ENCODE measurements at places on chromosomes 4 and X.
A peak's percentile ranks its signal among the peaks of the same experiment; 100 is the strongest.

- no peak for DNase-seq
Observed at GRCh38 chr4:924107-925096, 7.7 kb downstream of the GAK start.

DNA sequence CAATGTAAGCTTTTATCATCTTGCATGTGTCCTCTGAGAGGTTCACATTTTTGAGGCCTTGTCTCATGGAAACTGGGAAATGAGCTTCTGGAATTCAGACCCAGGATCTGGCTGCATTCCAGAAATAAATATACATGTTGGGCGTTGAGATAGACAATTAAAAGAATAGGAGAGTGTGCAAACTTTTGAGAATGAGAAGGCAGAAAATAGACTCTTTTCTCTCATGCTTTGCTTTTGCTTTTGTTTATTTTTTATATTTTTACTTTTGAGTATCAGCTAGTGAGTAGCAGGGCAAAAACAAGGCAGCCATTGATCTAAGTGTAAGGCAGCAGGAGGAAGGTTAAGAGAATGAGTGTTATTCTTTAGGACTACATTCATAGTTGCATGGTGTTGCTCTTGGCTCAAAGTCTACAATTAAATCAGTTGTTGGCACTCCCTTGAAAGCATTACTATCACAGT is 12.4 kb downstream of the SHROOM3 start:
- no peak for DNase-seq

DNA sequence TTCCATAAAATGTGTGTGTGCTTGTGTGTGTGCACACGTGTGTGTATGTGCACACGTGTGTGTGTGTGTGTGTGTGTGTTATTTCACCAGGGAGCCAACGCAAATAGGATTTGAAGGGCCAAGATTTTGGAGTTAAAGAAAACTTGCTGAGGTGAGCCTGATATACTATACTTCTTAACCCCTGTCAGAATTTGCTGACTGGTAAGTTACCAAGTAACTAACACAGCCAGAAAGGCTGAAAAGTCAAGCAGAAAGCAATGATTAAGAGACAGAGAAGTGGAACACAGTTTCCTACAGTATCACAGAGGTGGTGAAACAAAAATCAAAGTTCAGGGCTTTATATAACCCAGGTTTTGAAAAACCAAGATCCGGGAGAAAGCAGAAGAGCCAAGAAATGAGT is 47.6 kb downstream of the GABRA3 start:
- DNase-seq: no peak

DNA sequence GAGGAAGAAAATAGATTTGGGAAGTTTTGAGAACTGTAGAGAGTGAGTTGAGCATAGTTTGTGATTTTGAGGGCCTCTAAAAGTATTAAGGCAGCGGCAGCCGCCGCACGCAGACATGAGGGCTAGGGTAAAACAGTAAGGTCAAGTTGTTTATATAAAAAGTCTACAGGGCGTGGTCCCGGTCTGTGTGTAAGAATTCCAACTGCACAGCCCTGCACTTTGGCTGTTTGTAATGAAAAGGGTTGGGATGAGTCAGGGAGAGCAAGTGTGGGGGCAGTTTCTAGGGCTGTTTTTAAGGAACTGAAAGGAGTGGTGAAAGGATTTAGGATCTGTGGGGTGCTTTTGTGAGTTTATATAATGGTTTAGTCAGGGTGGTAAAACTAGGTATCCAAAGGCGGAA is 55.0 kb downstream of the BEX3 start:
- no peak for DNase-seq

DNA sequence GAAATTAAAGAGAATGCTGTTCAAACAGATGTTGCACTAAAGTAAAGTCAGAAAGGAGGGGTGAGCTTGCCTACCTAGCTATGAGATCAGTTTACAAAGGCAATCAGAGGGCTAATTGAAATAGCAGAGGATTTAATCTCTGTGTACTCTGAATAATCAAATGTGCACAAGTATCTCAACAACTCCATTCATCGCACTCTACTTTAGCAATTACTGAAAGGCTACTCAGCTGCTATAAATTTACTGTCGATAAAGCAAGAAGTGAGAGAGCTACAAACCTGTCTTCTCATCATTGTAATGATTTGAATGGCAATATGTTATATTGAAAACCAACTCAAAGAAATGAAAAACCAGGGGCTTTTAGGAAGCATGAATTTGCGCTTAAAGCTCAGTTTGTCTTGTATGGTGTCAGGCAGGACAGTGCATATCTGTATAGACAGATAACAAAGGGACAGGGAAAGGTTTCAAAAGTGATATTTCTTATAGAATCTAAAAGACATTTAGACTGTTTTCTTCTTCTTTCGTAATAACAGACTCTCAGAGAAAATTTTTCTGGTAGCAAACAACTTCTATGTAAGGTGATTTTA is 34.8 kb downstream of the GC start:
- no peak for DNase-seq

- DNase-seq: peak; percentile 3
Observed at GRCh38 chr4:130233377-130234047, 1137.6 kb downstream of the C4orf33 start.

GRCh38 chrX:15761564-15762191 is 23.6 kb downstream of the CA5B start:
- peak; percentile 69 for DNase-seq

- no peak for DNase-seq
Observed at GRCh38 chrX:50913520-50913919, 3.0 kb downstream of the BMP15 start.

GRCh38 chrX:31320740-31321139 is 248.9 kb upstream of the FTHL17 start:
- no peak for DNase-seq

DNA sequence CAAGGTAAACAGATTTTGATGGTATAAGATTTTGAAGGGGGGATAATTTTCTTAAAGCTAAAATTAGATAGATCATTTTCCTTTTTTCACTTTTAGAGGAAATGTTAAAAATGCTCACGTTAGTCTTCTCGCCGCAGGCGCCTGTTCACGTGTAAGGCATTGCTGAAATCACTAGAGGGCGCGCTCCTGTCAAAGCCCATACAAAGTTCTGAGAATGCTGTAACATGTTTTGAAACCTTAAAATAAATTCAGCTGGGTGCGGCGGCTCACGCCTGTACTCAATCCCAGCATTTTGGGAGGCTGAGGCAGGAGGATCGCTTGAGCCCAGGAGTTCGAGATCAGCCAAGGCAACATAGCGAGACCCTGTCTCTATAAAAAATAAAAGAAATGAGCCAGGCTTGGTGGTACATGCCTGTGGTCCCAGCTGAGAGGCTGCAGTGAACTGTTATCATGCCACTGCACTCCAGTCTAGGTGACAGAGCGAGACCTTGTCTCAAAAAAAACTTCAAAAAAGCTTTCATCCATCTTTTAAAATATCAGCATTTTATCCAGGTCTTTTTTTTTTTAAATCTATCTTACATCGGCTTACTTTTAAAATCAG is 138.0 kb downstream of the RBMX2 start:
- DNase-seq: peak; percentile 57

DNA sequence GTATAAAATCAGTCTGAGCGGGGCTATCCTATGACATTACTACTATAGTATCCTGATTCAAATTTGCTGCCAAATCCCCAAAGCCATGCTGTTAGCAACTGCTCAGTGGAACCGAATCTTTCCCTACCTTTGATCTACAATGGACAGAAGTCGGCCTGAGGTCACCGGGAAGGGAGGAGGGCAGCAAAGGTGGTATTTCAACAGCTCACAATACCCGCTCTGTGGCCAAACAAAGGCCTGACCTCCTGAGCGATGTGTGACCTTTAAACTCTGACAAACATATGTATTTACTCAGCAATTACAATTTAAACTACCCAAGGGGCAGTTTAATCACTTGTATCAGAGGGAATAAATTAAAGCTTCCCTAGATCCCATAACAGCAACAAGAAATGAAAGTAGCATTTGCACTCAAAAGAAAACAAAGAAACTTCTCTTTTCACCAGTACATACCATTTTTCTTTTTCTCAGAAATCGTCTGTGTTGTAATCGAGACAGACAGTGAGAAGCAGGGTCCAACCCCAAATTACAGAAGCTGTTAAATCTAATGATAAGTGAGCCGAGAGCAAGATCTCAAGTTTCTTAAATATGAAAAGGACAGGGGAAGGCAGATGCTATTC is 11.6 kb upstream of the TMEM128 start:
- no peak for DNase-seq

DNA sequence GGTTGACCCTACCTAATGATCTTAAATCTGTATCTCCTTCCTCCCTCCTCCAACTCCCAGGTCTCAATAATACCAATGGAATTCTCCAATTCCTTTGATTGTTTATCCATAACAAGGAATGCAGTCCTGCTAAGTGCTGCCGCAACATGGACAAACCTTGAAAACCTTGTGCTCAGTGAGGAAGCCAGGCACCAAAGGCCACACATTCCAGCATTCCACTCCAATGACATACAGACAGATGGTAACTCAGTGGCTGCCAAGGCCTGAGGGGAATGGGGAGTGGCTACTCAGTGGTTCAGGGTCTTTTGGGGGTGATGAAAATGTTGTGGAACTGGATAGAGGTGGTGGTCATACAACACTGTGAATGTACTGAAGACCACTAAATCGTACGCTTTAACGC is 10.4 kb downstream of the HAUS7 start:
- DNase-seq: no peak

GRCh38 chrX:21883258-21883657 is 27.5 kb downstream of the YY2 start:
- DNase-seq: no peak

- peak; percentile 94 for DNase-seq
Observed at GRCh38 chrX:154369449-154370299, 4.8 kb downstream of the FLNA start.

DNA sequence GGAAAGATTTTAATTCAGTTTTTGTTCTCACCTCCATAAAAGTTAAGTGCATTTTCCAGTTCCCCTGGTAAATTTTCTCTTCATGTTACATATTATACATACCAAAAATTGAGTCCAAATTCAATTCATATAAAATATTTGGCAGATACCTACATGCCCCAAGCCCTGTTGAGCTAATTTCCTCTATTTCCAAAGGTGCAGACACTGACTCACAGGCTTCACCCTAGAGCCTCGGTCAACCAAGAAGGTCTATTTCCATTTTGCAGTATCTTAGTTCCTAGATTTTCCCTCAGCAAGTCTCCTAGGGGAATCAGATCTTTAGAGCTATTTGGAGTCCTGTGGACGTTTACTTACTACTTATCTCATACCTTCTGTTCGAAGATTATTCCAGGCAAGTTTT is 174.4 kb downstream of the TSPAN5 start:
- no peak for DNase-seq

DNA sequence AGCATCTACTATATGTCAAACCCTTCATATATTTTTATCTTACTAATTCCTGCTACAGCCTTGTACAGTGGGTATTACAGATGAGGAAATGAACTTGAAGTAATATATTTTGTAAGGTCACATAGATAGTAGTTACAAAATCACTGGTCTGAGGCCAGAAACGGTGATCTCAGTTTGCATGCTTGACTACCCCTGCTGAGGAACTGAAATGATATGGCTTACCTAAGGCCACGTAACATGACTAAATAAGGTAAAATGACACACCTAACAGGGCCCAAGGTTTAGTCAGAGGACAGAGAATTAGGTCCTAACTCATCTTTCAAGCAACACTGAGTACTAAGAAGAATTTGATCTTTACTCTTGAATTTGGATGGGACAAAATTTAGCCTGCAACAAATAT is 1.5 kb upstream of the COMMD8 start:
- no peak for DNase-seq

DNA sequence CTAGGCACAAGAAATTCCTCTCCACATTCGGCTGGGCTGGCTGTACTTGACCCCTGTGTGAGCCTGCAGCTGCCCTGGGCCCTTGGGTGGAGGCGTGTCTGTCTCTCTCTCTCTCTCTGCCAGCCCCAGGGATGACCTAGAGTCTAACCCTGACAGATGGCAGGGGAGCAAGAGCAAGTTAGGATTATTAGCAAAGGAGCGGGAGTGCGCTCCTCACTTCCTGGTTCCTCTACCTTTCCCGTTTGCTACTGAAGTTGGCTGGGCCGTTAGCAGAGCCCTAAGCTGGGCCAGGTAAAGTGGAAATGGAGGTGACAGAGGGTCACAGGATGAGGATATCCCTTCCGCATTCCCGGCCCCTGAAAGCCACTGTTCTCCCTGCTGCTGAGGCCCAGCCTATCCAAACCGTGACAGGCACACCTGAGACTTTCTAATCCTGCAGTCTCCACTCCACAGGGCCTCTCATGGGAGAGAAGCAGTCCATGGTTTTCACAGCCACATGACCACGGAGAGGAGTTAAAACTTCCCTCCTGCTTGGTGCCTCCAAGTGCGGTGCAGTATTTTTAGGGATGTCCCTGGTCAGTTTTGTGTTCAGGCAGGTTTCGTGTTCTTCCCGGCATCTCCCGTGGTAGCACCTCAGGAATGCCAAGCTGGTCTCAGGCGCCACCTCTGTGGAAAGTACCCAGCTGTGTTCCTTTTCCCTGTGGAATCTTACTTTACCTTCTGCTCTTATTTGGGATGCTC is 79.3 kb downstream of the CLDN22 start:
- DNase-seq: no peak

GRCh38 chr4:104334410-104334809 is 160.3 kb downstream of the CXXC4 start:
- no peak for DNase-seq

- no peak for DNase-seq
Observed at GRCh38 chrX:135391734-135392133, 30.0 kb upstream of the SMIM10L2A start.

DNA sequence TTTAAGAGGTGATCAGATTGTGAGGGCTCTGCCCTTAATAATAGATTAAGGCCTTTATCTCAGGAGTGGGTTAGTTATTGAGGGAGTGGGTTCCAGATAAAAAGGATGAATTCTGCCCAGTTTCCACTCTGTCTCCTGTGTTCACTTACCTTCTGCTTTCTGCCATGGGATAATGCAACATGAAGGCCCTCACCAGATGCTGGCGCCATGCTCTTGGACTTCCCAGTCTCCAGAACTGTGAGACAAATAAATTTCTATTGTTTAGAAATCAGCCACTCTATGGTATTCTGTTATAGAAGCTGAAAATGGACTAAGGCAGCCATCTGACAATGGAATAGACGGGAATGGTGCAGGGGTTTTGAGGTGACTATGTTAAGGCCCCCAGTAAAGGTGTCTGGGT is 6.9 kb upstream of the RELL1 start:
- DNase-seq: no peak

DNA sequence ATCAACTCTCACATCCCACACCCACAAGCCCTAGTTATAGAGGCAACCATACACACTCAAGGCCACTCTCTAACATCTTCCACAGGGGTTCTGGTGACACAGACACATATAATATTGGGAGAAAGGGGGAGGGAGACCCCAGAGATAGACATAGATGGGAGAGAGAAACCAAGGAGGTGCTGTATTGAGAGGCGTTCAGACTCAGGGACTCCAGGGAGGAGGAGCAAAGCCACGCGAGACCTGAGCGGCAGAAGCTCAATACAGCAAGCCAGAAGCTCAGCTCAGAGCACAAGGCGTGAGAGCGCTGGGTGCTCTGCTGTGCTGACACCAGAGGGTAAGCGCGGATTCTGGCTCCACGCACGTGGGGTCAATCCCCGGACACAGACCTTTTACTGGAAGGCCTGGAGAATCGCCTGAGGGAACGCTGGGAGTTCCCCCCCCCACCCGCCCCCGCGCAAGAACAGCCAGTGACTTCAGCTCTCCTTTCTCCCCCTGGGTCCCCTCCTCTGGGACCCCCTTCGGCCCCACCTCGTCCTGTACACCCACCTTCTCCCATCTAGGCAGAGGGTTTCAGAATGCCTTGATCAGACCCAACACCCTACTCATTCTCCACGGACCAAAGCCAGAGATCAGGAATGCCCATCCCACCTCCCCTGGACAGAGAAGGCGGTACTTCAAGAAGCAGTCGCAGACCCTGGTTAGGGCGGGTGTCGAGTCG is 8.7 kb downstream of the MSX1 start:
- no peak for DNase-seq
